ENCODE measurements at places on chromosomes 1 and 21.

- no peak for DNase-seq
Measured at GRCh38 chr1:186187601-186188000, 187.5 kb downstream of the TPR start.

GRCh38 chr1:190101756-190102155 is 375.9 kb downstream of the BRINP3 start:
- DNase-seq, result no peak

DNA sequence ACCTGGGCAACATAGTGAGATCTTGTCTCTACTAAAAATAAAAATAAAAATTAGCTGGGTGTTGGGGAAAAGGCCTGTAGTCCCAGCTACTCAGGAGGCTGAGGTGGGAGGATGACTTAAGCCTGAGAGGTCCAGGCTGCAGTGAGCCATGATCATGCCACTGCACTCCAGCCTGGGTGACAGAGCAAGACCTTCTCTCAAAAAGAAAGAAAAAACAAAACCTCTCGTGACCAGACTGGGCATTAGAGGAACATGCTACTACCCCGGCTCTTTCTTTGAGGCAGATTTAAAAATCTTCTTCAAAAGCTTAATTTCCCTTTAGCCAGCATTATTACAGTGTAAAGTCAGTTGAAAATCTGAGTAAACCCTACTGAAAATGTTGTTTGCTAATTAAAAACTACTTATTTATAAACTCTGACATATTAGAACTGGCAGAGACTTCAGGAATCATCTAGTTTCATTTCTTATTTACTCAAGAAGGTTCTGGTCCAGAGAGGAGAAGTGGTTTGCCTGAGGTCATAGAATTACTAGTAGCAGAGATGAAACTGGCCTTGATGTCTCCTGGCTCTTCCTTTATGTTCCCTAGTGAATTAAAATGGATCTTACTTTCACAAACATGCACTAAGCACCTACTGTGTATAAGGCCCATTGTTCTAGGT is 11.6 kb upstream of the ELAVL4 start:
- DNase-seq, result no peak

DNA sequence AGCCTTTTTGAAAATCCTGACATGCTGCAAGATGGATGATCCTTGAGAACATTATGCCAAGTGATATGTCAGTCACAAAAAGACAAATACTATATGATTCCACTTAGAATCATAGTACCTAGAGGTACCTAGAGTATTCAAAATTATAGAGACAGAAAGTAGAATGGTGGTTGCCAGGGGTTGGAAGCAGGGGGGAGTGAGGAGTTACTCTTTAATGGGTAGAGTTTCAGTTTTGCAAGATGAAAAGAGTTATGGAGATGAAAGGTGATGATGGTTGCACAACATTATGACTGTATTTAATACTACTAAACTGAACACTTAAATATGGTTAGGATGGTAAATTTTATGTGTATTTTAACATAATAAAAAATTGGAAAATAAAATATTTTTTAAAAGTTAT is 37.9 kb upstream of the PODN start:
- DNase-seq, result no peak

Data from activated CD8-positive, alpha-beta memory T cell treated with anti-CD3 and anti-CD28 coated beads for 1 hour (primary cell).